ENCODE measurements at places on chromosomes 6 and 20.

- DNase-seq = no peak
Observed at GRCh38 chr20:50555662-50556061, 45.5 kb downstream of the PTPN1 start.

- DNase-seq = no peak
Observed at GRCh38 chr6:148968771-148969602, 222.2 kb downstream of the UST start.

- DNase-seq = no peak
Observed at GRCh38 chr20:56762401-56762800, 133.3 kb downstream of the TFAP2C start.

DNA sequence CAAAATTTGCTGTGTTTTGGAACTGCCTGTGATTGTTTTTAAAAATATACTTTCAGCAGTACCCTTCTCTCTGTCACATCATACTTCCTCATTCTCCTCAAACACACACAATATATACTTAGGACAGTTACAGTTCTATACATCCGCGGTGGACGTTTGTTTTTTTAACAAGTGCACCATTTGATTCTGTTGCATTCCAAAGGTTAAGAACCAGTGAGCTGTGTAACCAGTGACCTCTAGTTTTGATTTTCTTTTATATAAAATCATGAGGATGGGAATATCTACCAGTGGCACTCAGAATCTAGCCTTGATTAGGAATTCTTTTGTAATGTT, 152.8 kb downstream of the CARMIL1 start:
- DNase-seq = no peak

GRCh38 chr20:64131406-64131805, 24.0 kb upstream of the NPBWR2 start:
- no peak for DNase-seq

DNA sequence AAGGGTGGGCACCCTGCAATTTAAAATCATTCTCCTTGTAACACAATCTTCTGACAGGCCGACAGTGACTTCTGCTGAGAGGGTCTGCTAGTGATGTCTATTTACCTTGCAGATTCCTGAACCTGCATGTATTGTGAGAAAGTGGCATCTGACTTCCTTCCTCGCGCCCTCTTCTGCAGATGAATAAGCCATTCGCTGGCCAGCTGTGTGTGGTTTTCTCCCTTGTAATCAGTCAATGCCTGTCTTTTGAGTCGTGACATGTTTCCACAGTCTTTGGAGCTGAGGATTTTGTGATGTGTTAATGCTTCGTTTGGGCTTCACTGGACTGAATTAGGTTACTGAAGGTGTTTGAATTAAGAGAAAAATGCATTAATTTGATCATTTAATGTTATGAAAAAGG, 125.3 kb downstream of the GRM1 start:
- no peak for DNase-seq

DNA sequence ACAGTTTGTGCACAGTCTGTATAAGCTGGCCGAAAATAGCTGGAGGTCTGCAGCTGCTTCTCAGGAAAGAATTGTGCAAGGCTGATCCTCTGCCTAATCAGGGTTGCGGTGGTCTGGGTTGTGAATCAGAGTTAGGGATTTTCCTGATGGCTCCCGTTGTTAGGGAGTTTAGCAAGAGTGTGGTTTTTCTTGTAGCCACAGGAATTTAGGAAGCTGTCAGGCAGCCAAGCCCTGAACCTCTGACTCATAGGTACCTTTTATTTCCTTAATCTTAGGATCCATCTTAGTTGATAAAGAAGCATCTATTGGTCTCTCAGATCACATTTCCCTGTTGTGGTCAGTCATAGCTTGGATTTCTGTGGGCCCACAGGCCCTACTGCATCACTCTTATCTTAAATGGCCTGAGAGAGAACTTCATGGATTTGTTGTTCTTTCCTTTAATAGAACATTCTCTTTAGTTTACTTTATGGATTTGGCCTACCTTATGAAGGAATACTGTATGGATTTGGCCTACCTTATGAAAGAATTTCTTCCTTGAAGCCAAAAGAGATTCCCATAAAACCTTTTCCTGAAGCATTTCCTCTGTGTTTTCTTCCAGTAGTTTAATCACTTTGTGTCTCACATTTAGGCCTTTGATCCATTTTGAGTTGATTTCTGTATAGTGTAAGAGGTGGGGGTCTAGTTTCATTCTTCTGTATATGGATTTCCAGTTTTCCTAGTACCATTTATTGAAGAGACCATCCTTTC, 10.3 kb downstream of the KIF25 start:
- DNase-seq = no peak

DNA sequence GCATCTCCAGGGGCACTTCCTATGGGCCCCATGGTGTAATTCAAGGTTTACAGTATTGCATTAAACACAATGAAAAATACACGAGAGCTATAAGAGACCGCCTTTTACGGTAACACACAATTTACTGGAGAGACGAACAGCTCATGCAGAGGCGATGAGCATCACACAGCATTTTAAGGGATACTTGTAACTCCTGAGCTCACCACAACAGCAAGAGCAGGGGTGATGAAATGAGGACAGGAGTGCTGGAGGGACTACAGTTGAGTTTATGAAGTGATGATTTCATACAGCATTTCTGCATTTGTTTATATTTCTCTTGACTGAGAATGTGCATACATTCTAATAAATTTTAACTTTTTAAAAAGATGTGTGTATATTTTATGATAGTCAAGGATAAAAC, 113.9 kb downstream of the WDR27 start:
- DNase-seq = no peak

DNA sequence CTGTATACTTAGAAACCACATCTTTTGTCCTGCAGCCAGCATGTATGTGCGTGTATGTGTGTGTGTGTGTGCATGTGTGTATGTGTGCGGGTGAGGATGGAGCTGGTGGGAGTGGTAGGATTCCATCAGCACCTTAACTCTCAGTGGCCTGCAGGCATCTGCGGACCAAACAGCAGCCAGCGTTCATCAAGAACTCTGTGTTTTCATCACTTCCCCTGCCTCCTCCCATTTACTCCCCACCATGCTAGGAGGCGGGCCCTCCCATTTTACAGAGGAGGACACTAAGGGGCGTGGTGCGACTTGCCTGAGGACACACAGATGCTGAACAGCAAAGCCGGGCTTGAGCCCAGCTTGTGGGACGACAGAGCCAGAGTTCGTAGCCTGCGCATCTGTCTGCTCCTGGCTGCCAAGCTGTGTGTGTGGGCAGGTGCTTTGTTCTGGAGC, 8.9 kb downstream of the VSTM2L start:
- DNase-seq = no peak

- no peak for DNase-seq
Observed at GRCh38 chr6:96066376-96066775, 50.6 kb downstream of the FUT9 start.

- no peak for DNase-seq
Observed at GRCh38 chr6:13216236-13217014, 111.9 kb downstream of the TBC1D7 start.

DNA sequence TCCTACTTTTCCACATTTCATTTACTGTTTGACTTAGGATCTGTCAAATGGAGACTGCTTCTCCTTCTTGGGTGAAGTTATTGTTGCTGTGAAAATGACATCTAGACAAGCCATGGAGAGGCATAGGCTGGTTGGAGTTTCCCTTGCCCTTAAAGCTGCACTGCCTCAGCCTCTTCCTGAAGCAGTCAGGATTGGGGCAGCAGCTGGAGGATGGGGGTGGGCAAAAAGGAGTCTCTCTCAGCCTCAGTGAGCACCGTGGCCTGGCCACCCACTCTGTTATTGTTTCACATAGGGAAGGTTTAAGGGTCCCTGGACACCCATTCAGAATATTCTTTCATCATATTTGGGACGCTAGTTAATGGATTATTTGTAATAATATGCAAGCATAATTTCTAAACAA, 7.7 kb upstream of the ZBTB24 start:
- DNase-seq = no peak

GRCh38 chr6:163646866-163647265, 232.3 kb downstream of the QKI start:
- DNase-seq = no peak

DNA sequence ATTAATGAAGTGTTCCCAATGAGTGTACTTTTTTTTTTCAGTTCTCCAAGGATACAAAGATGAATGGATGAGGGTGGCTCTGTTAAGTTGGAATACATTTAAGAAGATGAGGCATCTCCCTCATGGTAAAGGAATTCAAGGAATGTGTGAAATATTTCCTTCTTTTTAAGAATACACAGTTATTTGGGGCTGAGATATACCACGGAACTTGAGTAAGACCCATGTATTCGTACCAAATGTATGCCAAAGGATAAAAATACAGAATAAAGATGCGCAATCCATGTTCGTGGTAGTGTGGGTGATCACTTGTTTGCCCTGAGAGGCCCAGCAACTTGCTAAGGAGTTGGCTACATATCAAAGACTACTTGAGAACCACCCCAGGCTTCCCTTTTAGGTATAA, 164.2 kb upstream of the TCF21 start:
- no peak for DNase-seq

DNA sequence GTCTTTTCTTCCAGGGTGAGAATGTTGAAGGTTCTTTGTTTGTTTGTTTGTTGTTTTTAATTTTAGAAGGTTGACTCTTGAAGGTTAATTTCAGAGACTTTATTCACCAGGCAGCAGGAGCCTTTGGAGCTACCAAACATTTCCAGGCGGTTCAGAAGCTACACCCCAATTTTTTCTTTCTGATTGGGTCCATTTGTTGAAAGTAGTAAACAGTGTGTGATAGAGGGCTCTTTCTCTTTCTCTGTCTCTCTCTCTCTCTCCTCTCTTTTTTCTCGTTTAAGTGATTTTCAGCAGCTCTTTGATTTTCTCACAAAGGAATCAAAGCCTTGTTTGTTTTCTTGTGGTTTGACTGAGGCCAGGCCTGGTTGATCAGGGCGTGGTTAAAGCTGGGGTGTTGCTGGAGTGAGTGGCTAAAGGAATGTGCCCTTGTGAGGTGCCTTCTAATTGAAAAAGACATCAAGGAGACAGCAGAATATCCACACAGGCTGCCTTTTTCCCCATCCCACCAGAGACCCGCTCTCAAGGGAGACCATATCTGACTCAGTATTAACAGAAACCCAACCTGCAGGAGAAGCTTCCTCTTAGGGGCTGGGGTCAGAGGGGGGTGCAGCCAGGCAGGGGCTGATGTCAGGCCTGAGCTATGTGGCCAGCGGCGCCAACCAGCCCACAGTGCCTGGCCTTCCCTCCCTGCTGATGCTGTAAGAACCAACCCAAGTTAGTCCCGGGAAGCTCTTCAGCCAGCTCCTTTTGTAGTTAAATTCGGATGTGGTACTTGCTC, 40.4 kb upstream of the NAA20 start:
- no peak for DNase-seq

DNA sequence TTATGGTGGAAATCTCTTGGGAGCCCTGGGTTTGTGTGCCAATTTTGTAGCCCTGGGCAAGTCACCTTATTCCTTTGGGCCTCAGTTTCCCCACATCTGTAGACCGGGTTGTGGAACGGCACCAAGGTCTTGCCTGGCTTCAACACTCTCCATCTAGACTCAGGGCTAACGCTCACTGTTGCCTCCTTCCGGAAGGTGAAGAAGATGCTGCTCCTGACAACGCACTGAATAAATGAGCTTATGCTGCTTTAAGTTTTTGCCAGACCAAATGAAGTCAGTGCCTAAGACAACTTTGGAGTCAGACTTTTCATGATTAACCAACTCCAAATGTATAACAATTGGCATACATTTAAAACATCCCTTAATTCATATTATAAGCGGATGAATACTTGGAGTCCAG, 53.1 kb downstream of the PSMG4 start:
- DNase-seq = no peak

- DNase-seq = peak; percentile 11
Observed at GRCh38 chr20:16761305-16761829, 13.2 kb downstream of the OTOR start.

DNA sequence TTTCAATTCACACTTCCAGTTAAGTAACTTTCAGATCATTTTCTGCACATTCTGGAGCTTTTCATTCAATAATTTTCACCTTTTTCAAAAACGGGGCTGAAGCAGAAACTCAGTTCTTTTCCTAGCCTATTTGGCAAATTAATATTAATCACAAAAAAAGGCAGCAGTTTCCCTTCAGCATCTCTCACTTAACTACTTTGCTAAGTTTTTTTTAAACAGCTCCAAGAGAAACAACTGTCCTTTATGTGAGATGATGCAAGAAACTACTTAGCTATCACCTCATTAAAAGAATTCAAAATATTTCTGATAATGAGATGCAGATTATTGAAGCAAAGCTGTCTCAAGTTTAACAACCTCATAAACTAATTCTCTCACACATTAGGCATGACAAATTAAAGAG, 11.8 kb downstream of the CASS4 start:
- DNase-seq = no peak

- DNase-seq = no peak
Observed at GRCh38 chr6:33183071-33183683, 9.1 kb downstream of the COL11A2 start.

DNA sequence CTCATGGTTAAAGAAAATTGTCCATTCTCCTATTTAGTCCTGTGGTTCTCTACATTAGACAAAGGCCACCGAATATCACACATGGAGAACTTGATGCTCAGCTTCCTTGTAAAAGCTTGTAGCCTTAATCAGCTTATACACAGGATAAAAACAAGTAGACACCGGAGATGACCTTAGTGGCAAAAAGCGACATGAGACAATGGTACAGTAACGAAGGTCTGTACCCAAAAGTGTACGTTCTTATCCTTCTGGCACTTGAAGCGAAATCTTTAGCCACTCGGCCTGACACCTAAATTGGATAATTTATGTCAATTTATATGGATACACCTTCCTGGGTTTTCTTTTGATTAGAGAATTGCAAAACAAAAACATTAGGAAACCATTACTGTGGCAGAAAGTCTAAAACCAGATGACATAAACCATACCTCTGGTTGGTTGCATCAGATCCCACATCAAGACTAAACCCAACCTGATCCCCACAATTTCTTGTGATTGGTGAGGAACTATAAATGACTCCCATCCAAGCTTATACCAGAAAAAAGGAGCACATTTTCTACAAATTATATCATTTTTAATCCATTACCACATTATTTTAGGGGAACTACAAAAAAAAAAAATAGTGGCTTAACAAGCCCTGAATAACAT, 6.1 kb downstream of the RBM39 start:
- DNase-seq = no peak

GRCh38 chr20:59124296-59125029, 39.2 kb upstream of the ZNF831 start:
- no peak for DNase-seq

- DNase-seq = no peak
Observed at GRCh38 chr20:48920527-48921167, 864 bp upstream of the ARFGEF2 start.

DNA sequence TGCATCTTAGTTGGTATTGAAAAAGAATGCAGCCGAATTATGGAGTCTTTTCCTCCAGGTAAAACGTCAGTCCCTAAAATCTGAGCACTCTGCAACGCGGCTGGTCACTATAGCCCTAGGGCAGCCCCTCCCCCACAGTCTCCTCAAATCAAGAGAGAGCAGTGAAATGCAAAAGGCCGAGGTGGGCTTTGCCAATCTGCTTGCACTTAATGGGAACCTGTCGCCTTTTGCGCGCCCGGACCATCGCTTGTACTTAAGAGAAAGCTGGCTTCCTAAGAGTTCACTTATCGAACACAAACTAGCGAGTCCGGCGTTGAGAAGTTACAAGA, 447 bp downstream of the MCM3 start:
- DNase-seq = peak; percentile 33

GRCh38 chr6:3451498-3451897, 5.4 kb downstream of the SLC22A23 start:
- DNase-seq = no peak

GRCh38 chr20:25062841-25063240, 4.9 kb upstream of the ACSS1 start:
- DNase-seq = no peak
